ENCODE measurements at places on chromosomes 6 and 20.
A peak's percentile ranks its signal among the peaks of the same experiment; 100 is the strongest.

- no peak for DNase-seq
Observed at GRCh38 chr6:2942914-2943563, 28.3 kb downstream of the SERPINB6 start.

DNA sequence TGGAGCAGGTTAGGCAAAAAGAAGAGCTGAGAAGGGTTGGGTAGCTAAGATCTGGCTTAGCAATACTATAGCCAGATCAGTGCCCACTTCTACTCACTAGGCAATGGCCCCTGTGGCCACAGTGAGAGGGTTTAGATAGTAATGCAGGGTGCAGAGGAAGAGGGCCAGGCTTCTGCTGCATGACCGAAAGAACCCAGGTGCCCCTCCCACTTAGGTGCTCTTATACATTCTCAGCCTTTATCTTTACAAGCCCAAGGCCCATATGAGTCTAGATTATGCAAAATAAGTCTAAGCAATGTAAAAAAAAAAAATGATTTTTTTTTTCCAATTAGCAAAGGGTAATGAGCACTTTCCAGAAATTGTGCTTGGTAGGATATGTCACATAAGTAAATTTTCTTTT lies 171.3 kb downstream of the CD24 start:
- no peak for DNase-seq

- DNase-seq, result no peak
Observed at GRCh38 chr20:35042268-35042667, 50.3 kb downstream of the TRPC4AP start.

DNA sequence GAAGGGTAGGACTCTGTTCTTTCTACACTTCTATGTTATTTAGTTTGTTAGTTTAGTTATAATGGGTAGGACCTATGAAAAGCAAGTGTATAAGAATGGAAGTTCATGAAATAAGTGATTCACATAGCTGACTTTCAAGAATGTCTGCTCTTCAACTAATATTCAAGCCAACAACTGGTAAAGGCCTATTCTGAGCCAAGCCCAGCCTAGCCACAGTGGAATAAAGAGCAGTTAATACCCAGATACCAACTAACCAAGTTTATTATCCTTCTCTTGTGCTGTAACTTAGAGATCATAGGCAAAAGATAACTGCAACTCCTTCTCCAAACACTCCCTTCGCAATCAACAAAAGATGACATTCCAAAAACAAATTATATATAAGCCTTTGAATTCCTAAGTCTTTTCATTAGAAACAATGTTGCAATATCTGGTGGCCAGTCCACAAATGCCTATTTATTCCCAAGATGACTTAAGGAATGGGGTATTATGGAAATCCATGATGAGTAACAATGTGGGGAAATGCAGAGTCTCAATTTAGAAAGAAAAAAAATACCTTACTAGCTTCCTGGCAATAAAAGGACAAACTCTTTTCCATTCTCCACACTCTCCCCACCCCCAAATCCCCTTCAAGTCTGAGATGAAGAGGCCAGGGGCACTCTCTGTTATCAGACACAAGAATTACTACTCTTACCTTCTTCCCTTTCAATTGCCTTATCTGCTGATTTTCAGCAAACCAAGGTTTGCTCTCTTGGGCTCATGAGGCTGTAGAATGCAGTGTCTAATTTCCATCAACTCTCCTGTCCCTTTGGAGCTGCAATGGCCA lies 27.4 kb downstream of the BTBD9 start:
- no peak for DNase-seq

DNA sequence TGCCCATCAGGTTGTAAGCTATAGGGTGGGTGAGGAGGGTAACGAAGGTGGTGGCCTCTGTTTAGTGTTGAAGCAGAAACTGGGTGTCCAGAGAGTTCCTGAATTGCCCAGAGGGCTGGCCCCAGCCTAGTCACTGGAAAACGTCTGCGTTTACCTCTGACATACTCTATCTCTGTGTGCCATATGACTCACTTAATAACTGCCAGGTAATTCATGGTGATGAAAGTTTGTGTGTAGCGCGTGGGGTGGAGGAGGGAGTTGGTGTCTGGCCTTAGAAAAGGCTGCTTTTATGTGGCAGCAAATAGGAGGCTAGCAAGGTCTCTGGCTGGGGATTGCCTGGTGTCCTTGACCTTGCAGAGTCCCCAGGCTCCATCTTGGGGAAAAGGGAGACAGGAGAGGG lies 47.3 kb downstream of the SLC35D3 start:
- no peak for DNase-seq

DNA sequence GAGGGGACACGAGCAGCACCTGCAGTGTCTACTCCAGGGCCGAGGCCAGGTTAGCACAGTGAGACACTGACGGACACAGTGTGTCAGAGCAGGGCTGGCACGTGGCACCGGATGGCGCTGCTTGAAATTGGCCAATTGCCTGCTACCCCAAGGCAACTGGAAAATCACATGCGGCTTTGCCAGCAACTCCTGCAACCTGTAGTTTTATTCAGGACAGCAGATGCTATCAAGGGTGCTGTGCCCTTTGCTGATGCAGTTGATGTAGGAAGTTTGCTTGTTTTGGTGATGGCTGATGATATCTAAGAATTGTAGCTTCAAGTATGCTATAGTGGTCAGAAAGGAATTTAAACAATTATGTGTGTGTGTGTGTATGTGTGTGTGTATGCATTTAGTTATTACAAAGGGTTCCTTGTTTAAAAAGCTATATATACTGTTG lies 25.9 kb downstream of the RIN2 start:
- no peak for DNase-seq

- peak; percentile 50 for DNase-seq
Observed at GRCh38 chr20:61874421-61875068, 191.1 kb downstream of the TAF4 start.

DNA sequence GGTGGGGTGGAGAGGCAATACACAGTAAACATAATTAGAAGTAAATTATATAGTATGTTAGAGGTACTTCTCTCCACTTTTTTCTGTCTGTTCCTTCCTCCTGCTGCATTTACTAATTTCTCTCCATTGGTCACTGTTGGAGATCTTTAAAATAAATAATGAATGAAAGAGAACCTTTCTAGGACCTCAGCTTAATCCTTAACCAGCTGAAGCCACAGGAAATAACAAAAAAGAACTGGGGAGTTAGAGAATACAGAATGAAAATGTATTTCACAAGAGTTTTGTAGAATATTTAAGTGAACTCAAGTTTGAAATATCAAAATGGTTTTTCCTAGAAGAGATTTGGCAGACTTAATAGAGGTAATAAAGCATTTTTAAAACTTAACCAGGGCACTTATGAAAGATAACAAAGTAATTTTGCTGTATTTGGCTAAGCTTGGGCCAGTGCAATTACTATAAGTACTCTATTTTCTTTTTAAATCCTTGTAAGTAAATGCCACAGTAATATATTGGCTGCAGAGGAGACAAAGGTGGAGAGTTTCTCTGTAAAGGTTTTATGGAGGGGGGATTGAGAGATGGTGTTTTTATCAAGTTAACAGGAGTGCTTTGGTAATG lies 405.0 kb downstream of the CDKAL1 start:
- DNase-seq, result no peak

DNA sequence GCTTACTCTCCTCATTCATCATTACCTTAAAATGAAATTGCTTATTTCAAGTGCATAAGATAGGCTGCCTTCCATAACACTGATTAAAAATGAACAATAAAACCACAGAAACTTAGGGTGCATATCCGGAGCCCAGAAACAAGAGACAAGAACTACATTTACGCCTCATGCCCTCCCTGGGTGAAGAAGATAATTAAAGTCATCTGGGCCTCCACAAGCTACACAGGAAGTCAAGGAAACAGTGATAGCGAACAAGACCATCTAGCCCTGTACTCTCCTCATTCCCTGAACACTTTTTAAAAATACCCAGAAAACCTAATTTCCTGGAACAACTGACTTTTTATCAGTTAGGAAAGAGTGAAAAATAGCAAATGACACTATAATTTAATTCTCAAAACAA lies 6.3 kb downstream of the SOD2 start:
- no peak for DNase-seq

- DNase-seq, result no peak
Observed at GRCh38 chr20:53809217-53809616, 215.6 kb upstream of the ZNF217 start.

GRCh38 chr6:122423734-122424133 lies 24.3 kb downstream of the HSF2 start:
- DNase-seq, result no peak

- DNase-seq, result no peak
Observed at GRCh38 chr6:41582540-41582939, 36.4 kb downstream of the FOXP4 start.

DNA sequence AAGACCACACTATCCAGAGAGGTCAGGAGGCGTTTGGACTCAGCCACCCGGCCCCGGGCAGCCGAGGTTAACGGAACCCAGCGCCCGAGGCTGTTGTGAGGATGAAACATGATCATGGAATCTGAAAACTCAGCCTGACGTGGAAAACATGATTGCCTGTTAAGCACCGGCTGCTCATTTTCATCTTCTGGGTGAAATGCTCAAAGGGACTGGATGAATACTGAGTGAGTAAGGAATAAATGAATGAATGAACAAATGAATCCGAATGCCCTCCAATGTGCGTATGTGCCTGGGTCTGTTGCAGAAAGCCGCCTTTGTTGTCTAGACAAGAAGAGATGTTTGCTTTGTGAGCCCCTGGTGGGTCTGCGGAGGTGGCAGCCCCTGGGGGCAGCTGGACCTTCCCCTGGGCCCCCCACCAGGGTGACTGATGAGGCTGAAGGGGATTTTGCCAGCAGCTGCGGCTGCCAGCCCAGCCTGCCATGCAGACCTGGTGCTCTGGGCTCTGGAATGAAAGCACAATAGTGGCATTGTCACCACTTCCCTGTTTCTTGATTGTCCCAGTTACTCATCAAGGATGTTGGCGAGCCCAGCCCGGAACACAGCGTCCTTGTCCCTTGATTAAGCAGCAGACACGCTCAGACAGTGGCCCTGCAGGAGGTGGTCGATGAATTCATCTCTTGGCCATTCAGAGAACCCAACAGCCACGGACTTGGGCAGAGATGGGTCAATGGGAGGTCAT lies 211.1 kb downstream of the ANKRD60 start:
- no peak for DNase-seq
